ENCODE measurements at places on chromosomes 4 and X.

GRCh38 chr4:175282407-175282806 lies 364.2 kb downstream of the ADAM29 start:
- no peak for DNase-seq

DNA sequence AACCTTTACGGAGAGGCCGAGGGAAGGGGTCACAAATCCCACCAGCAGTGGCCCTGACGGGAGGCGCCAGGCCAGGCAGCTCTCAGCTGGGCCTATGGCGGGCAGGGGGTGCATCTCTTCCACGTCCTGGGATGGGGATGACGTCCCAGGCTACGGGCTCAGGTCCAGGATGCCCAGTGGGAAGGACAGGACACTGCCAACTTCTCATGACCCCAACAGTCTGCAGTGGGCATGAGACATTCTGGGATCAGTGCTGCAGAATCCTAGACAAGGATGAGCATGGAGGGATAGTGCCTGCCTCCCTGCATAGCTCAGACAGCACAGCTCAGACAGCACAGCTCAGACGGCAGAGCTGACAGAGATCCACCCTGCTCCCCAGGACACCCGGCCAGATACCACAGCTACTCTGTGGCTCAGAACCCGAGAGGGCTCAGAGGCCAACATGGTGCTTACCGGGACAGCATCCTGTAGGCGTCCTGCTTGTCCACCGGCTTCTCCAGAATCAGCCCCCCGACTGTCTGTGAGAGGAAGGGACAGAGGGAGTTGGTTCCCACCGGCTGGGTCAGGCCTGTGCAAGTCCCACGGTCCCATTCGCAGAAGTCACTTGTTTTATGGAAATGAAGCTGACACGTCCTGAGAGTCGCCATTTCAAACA lies 17.3 kb downstream of the ASMTL start:
- DNase-seq = no peak

DNA sequence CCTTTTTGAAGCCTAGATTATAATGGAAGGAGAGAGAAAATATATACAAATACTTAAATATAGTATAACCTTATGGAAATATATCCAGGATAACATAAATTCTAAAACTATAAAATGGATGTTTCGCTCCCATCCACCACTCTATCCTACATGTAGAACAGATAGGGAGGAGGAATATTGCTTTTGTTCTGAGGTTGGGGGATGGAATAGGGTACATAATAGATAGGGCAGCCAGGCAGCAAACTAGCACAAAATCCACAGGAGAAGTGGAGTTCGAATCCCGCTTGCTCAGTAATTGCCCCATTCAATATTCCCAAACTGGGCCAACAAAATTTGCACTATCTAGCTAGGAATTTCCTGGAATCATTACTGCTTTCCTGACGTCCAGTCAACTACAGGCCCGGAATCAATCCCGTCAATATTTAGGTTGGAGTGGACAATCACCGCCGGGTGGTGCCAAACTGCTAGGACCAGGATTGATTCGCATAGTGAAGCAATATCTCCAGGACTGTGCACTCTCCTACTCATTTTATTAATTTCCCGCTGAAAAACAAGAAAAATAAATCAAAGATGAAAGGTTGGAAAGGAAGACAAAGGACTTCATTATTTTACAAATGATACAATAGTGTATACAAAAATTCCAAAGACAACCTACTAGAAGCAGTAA lies 40.4 kb upstream of the PAPSS1 start:
- no peak for DNase-seq

DNA sequence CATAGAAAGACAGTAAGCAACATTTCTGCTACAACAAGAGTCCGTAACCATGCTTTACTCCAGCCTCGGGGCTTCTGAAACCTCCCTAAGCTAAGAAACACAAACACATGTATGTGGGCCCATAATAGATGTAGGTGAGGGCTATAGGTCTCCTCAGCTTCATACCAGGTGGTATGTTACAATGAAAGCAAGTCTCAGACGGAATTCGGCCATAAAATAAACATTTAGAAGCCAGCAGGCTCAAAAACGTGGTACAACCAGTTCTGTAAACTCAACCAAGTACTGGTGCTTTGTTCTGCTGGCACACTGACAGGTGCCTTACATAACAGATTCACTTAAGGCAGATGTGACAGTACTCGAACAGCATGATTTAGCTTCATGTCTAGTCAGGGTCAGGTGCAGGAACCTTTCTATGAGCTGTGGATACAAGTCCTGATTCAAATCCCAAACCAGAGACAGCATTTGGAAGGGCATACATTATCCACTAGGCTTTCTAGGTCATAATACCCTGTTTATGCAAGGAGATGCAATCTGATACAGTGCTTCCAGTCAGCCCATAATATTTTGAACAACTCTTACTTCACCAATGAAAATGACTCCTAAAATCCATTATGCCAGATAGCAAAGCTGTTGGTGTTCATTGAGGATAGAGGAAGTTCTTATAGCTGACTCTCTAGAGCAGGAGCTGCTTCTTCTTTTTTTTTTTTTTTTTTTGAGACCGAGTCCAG lies 113.8 kb upstream of the ENPP6 start:
- no peak for DNase-seq

GRCh38 chrX:79412972-79413371 lies 45.8 kb upstream of the ITM2A start:
- no peak for DNase-seq

- no peak for DNase-seq
Observed at GRCh38 chrX:151675121-151675746, 20.0 kb upstream of the PRRG3 start.

- no peak for DNase-seq
Observed at GRCh38 chr4:5224340-5224739, 173.1 kb downstream of the STK32B start.

- no peak for DNase-seq
Observed at GRCh38 chrX:18992829-18993228, 8.9 kb upstream of the PHKA2 start.

DNA sequence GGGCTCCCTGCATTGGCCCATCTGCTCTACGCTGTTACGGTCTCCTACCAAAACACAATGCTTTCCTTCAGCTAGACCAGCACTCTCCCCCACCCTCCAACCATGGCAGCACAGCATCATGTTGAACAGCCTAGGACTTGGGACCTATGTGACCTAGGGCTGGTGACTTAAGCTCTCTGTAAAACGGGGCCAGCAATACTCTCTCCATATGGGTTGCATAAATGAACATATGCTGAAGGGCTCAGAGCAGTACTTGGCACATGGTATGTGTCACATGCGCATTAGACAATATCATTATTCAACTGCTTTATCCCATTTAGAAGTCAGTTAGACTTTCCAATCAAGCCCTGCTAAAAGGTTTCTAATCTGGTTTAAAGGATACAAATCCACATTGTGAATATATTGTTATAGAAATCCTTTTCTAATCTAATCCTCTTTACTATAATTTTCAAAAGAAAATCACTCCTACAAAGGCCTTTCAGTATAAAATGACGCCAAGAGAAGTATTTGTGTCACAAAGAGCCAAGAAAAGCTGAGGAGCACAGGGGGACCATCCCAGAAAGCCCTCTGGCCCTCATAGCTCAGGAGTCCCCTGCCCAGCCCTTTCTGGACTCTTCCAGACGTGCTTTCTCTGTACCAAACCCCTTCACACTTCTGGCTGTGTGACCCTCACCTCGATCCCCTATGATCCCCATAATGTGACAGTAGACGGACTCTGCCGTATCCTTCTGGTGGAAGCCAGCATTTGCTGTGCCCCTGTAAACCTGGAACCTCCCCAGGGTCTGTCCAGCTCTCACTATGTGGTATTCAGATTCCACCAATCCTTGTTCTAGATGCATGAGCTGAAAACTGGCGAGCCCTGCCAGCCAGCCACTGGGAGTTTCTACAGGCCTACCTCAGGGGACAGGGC lies 42.3 kb downstream of the NSG1 start:
- DNase-seq = no peak

DNA sequence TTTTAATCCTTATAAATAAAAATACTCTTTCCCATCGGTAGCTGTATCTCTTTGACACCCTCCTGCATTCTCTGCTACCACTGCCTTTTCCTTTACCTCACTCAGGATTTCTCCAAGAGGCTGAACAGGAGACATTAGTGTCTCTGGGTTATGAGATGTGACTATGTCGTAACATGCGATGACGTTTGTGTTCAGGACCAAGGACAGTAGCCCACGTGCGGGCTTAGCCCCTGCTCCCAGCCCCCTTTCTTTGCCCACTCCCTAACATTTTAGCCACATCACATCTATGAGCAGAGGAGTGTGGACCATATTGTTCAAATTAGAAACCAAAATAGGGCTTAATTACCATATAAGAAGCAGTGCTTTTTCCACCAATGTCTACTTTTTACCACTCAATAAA lies 369.3 kb downstream of the FBXW7 start:
- DNase-seq = no peak

- no peak for DNase-seq
Observed at GRCh38 chr4:146165221-146165620, 10.3 kb upstream of the LSM6 start.

DNA sequence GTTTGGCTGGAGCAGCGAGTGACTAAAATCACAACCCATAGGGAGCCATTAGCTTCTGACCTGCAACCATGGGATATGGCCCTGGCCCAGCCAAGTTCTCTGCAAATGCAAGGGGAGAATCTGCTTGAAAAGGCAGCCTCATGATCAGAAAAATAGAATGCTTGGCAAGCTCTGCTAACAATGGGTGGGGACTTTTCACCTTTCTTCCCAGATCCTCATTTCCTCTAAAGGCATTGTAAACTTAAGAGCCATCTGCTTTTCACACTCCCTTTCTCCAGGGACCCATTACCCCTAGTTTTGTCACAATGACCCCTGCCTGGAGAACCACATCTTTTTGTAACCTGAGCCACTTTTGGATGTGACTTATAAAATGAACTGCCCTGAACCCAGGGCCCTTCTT lies 104.3 kb downstream of the PARM1 start:
- DNase-seq = no peak

DNA sequence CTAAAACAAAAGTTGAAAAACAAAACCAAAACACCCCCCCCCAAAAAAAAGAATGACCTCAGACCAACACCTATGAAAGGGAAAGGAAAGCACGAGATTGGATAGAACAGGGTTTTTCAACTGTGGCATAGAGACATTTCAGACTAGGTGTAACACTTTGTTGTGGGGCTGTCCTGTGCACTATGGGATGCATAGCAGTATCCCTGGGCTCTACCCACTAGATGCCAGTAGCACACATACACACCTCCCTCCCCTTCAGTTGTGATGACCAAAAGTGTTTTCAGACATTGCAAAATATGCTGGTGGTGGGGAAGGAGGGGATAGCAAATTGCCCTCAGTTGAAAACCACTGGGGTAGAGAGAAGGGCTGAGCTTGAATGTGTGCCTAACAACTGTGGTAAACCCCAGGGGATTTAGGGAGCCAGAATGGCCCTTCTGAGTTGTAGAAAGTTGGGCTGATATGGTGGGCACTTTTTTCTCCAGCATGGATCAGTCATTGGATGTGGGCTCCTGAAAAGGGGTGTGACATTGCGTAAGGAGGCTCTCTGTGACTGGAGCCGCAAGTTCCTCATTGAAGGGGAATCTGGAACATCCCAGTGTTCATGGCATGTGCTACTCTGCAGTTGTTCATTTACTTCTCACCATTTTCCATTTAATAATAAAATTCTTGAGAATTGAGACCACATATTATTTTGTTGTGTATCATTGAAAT lies 8.8 kb upstream of the GEMIN8 start:
- DNase-seq = no peak

DNA sequence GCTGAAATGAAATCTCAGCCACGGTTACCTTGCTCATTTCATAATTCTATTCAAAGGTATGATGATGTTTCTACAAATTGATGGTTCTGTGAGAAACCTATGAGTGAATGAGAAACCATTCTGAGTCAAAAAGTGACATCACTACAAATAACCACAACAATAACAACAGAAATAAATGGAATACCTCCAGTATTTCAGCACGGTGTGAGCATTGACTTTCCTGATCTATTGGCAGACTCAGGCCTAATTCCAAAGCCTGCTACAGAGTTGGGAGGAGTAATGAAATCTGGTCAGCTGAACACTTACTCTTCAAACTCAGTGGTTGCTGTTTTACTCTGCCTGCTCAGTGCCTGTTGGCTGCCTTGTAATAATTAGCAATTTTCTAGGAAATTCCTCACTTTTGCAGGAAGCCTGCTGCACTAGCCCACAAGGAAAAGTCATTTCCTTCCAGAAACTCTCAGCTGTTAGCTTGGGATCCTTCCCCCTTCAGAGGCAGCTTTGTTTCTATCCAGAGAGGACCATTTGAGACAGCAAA lies 18.8 kb upstream of the SYNPO2 start:
- DNase-seq = no peak

DNA sequence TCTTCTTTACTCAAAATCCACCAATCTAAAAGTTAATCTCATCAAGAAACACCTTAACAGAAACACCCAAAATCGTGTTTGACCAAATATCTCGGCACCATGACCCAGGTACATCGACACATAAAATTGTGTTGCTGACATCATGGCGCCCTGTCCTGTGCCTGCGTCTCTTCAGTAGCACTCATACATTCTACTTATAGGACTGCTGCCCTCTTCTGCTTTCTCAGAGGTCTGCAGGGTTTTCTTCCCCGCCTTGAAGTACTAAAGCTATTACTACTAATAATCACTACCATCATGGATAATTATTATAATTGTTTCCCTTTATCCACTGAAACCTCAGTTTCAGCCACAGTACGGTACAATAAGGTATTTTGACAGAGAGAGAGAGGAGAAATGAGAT lies 1403.1 kb upstream of the TENM3 start:
- no peak for DNase-seq

- DNase-seq = no peak
Observed at GRCh38 chr4:77007358-77008230, 58.0 kb downstream of the SEPTIN11 start.

GRCh38 chr4:126427853-126428252 lies 1113.1 kb downstream of the FAT4 start:
- DNase-seq = no peak

GRCh38 chr4:112648263-112649054 lies 11.5 kb downstream of the LARP7 start:
- no peak for DNase-seq

DNA sequence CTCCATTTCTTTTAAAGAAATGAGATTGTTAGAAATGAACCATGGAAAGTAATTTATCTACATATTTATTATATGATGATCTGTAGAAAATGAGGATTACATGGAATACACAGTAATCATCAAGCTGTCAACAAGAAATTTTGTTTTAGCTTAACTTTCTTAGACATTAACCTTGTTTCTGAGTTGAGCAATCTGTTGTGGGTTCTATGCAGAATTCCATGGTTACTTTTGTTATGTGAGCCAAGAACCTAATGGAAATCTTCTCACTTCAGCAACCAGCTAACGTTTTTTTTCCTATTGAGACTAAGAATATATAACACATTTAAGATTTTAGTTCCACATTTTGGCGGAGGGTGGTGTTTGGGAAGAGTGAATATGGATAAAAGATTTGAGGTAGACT lies 136.1 kb upstream of the SLC4A4 start:
- DNase-seq = no peak

DNA sequence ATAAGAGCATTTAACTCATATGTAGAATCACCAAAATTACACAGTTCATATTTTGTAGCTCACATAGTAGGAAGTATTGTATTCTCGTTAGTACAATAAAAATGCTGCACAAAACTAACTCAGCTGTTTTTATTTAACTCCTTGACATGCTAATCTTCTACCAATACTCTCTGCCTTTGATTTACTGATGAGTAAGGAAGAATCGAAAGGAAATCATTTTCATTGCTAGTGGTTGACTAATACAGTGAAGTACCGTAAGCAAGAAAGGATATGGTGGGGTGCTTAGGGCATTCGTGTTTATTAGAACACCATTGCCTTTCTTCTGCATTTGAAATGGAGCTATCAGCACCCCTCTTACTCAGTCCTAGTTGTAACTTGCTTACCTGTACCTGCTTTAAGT lies 1239.1 kb upstream of the TENM3 start:
- DNase-seq = no peak
